ENCODE measurements at places on chromosomes 6 and 20.
A peak's percentile ranks its signal among the peaks of the same experiment; 100 is the strongest.

DNA sequence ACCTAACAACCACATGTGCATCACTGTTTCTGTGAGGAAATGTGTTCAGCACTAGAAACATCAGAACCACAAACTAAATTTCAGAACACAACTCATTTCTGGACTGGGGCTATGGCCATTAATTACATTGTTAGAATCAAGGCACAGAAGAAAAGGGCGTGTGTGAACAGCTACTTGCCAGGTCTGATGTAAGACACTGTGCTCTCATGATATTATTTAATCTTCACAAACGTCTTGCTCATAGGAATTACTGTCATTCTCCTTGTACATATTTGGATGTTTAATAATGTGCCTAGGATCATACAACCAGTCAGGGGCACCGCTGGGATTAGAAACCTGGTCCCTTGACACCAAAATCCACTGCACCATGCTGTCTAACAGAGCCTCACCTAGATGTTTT is 14.8 kb downstream of the ADGRF1 start:
- DNase-seq, result no peak

DNA sequence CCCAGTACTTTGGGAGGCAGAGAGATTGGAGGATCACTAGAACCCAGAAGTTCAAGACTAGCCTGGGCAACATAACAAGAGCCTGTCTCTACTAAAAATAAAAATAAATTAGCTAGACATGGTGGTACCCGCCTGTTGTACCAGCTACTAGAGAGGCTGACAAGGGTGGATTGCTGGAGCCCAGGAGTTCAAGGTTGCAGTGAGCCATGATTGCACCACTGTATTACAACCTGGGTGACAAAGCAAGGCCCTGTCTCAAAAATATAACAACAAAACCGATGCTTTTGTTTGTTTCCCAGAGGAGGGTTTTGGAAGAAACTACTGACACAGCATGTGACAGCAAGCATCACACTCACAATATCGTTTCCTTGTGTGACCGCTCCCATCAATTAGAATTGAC is 119.6 kb downstream of the TSHZ2 start:
- no peak for DNase-seq

DNA sequence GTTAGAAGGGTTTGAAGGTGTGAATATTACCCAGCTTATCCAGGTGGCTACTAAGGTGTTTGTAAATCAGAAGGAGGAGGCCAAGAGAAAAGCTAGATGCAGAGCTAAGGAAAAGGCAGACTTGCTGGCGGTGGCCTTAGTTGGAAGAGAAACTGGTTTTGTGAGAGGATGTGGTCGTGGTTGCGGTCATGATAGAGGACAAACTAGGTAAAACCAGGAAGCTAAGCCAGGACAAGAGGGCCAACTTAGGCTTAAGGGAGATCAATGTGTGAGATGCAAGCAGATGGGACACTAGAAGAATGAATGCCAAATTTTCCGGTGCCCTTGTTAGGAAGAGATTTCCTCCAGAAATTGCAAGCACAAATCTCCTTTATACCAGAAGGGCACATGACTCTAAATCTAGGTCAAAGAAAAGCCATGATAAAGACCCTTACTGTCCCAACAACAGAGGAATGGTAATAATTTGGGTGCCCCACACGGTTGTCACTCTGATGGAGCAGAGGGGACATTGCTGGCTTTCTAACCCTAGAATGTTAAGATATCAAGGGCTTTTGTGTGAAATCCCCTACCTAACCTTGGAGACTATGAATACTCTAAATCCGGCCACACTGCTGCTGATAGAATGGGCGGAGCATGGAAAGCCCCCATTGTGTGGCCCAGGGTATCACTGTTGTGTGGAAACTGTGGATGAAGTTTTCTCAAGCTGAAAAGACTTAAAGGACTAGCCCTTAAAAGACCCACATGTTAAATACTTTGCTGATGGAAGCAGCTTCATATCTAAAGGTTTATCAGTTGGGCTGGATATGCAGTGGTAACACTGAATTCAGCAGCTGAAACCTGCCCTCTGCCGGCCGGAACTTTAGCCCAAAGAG is 7.8 kb downstream of the IL22RA2 start:
- no peak for DNase-seq

- no peak for DNase-seq
Observed at GRCh38 chr6:117550078-117550600, 52.2 kb downstream of the GOPC start.

- peak; percentile 5 for DNase-seq
Observed at GRCh38 chr20:16479666-16480065, 93.6 kb downstream of the KIF16B start.

DNA sequence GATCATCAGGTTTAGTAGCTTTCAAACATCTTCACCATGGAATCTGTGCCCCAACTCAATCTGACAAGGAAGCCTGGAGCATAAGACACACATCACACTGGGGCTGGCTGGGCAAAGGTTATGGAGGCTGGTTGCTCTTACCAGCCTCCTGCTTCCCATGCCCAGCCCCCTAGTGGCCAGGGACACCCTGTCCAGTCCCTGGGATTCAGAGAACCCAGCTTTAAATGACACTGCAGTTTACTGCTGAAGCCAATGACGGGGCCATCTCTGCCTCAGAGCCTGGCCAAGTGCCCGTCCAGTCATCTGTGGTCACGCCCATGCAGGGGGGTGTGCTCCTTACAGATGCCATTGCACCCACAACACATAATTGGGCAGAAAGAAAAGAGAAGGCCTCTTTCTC is 272.9 kb downstream of the SMOC2 start:
- no peak for DNase-seq

GRCh38 chr6:63554782-63555181 is 17.5 kb upstream of the LOC128125822 start:
- no peak for DNase-seq

DNA sequence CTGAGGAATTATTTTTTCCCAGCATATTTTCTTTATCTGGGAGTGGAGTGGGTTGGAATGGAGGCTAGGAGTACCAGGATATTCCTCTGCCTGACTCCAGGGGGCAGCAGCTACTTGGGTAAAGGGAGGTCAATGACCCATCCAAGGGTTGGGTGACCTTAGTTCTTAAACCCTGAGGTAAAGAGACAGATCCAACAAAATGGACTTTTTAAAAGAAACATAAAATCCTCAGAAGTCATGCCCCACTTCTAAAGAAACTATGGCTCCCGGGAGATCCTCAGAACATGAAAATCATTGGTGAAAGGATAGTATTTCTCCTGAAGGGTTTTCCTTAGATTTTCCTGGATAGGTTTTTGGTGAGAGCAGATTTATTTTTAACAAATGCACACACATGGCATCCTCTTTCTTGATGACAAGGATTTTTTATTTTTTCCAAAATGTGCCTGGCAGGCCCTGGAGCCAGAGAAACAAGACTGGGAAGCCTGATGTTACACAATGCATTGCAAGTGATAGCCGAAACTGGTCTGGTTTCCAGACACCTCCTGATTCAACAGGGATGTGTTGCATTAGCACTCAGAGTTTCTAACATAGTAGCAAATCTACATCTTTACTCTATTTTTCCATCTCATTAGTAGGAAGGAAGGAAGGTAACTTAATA is 240.9 kb upstream of the BTBD3 start:
- peak; percentile 46 for DNase-seq

GRCh38 chr20:346640-347316 is at the start of gene NRSN2:
Gene NRSN2 (plus strand): TSS chr20:347111. CDS start chr20:349644, 2,533 bp downstream.
- DNase-seq, result peak; percentile 77

GRCh38 chr6:48186746-48187145 is 75.7 kb upstream of the PTCHD4 start:
- DNase-seq, result no peak

- peak; percentile 43 for DNase-seq
Observed at GRCh38 chr6:156954191-156954590, 177.0 kb downstream of the ARID1B start.

DNA sequence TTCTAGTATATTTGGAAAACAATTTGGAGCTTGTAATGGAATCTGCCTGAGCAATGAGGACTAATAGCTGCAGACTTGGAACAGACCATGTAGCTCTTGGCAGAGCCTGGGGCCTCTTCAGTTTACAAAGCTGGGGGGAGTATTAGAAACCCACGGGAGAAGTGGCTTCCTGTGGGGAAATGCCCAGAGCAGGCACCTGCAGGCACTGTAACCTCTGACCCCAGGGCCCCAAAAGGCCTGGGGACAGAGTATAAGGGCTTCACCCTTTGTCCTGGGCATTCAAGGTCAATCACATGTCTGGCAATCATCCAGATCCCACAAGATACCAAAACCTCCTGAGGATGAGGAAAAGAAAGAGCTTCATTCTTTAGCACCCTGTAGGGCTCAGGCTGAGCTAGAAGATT is 19.4 kb downstream of the PKIG start:
- DNase-seq, result peak; percentile 66

DNA sequence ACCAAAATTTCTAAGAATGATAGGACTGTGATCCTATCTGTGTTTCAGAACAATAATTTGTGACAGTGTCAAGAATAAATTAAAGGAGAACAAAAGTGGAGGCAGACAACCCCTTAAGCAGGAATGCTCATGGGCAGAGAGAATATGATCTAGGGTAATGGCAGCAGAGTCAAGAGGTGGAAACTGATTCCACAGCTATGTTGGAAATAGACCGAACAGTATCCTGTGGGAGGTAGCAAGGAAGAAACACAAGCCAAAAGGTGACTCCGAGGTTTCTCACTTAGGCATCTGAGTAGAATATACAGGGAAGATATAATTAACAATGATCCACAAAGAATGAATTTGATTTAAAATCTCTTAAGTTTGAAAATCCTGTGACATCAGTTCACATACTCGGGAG is 100.5 kb downstream of the NRSN1 start:
- DNase-seq, result no peak

- DNase-seq, result no peak
Observed at GRCh38 chr20:24782301-24782700, 166.8 kb upstream of the CST7 start.

DNA sequence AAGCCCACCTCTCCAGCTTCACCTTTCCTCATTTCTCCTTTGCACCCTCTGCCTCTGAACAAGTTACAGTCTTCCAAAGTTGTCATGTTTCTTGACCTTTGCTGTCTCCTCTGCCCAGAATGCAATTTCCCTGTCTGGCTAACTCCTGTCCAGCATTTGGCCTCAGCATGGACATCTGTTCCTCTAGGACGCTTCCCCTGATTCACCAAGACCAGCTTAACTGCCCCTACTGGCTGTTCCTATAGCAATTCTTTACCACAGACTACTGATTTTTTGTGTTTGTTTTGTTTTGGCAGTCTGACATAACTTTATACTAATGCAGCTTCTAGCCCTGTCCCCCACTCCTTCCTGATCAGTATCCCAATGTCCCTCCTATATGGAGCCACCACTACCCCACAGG is 13.4 kb downstream of the GNL1 start:
- no peak for DNase-seq

GRCh38 chr6:126050795-126051194 is 64.5 kb downstream of the TRMT11 start:
- no peak for DNase-seq

DNA sequence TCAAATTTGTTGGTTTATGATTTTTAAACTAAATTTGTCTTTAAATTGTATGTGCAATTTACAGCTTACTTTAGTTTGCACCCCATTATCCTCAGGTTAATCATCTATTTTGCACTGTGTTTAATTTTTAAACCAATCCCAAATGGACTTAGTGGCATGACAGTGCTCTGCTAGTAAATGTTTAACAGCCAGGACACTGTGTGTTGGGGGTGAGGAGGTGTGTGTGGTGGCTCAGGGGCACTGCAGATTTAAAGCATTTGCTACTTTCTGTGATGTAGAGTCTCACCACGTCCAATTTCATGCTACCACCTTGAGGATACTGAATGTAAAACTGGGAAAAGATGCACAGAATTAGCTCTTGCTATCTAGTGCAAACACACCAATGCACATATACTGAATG is 225.7 kb downstream of the HAO1 start:
- DNase-seq, result no peak

- DNase-seq, result no peak
Observed at GRCh38 chr6:21265034-21265729, 328.4 kb upstream of the SOX4 start.

GRCh38 chr6:144029452-144029851 is 21.4 kb upstream of the PLAGL1 start:
- DNase-seq, result peak; percentile 1

DNA sequence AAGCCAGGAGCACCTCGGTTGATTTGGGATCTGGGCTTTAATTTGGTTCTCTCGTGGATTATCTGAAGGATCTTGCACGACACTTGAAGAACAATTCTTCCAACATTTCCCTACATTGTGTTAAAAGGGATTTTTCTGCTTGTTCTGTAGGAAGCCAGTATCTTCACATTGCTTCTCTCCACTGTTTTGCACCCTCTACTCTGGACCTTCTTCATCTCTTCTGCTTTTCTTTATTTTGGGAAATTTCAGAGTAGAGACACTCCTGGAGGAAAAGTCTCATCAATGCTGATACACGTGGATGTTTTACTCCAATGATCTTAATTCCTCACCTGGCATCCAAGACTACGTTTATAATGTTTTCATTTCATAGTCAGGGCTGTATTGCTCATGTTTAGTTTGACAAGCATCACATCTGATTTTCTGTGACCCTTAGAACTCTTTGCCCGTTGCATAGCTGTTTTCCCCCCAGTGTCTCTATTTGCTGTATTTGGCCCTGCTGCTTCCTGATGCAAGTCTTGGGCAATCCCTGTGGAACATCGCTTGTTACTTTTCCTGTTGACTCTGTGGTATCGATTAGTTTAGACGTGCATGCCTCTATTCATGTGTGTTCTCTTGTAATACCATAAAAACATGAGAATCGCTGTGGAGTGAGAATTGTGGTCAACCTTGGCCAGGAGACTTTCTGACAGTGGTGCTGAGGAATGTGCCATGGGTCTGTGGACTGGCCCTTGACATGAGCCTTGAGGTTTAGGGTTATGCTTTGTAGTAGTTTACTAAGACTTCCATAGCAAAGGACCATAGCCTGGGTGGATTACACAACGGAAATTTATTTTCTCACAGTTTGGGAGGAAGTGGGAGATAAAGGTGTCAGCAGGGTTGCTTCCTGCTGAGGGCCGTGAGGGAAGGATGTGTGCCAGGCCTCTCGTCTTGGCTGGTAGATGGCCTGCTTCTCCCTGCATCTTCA is 12.5 kb downstream of the PLCB1 start:
- DNase-seq, result peak; percentile 94

DNA sequence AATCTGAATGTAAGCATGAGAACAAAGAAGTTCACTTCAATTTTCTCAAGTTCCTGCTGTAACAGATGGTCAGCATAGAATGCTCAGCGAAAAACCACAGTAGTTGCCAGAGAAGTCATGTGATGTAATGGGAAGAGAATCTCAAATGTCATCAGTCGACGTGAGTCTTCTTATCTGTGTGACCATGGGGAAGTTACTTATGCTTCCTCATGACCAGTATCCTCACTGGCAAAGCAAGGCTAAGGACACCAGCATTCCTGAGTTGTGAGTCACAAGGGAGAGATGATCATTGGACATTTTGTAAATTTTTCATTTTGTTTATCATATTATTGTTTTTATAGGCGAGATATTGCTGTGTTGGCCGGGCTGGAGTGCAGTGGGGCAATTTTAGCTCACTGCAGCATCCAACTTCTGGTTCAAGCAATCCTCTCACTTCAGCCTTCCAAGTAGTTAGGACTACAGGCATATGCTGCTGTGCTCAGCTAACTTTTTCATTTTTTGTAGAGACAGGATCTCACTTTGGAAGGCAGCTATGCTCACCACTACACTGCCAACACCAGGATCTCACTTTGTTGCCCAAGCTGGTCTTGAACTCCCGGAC is 21.9 kb downstream of the SGK1 start:
- DNase-seq, result peak; percentile 95

- no peak for DNase-seq
Observed at GRCh38 chr6:155399062-155399744, 56.4 kb downstream of the NOX3 start.

- DNase-seq, result no peak
Observed at GRCh38 chr6:36574679-36575078, 19.5 kb upstream of the SRSF3 start.

GRCh38 chr20:48957533-48957932 is 36.0 kb downstream of the ARFGEF2 start:
- DNase-seq, result no peak

Measured in fibroblast of upper back skin (primary cell).